Activated CD4-positive, CD25-positive, alpha-beta regulatory T cell (primary cell): ENCODE measurements at places on chromosomes 5 and 9.

- no peak for DNase-seq
Observed at GRCh38 chr9:111668026-111668573, 6.7 kb downstream of the GNG10 start.

GRCh38 chr5:122478741-122479442 lies 166.9 kb downstream of the SNCAIP start:
- DNase-seq = no peak

DNA sequence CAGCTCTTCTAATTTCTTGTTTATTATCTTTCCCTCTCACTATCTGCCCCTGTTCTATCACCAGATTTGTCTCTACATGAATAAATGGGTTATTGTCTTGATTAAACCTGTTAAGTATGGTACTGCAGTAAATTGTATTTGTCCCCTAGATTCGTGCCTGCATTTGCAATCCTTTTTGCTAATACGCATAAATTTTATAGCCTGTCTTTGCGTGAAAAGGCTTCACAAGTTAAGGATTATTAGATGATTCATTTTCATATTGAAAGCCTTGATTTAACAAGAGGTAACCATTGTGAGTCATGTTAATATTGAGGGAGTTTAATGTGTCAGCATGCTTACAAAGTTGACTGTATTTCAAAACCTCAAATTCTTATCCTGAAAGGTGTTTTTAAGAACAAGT lies 204.6 kb downstream of the PCSK1 start:
- no peak for DNase-seq

DNA sequence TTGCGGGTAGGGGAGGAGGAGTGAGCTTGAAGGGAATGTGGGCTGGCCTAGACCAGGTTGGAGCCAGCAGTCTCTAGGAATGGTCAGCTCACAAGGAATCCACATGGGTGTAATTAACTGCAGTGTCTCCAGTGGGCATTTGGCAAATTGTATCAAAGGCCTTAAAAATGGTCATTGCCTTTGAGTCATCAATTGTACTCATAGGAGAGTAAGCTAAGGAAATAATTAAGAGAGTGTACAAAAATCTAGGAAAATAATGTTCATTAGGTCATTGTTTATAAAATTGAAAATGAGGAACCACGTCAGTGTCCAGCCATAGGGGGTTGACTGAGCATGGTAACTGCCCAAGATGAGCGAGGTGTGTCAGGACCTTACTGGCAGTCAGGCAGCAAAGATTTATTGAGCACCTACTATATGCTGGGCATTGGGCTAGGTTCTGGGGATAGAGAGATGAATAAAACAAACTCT lies 29.8 kb upstream of the RPL26L1 start:
- no peak for DNase-seq

DNA sequence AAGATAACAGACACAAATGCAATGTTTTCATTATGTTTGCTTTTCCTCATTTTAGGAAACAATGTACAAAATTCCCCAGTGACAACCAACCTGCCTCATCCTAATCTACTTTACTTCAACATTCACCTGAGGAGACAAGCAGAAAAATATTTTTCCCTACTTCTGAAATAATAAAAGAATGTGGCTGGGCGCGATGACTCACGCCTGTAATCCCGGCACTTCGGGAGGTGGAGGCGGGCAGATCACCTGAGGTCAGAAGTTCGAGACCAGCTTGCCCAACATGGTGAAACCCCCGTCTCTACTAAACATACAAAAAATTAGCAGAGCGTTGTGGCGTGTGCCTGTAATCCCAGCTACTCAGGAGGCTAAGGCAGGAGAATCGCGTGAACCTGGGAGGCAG lies 36.9 kb downstream of the MYO10 start:
- no peak for DNase-seq

- DNase-seq = no peak
Observed at GRCh38 chr9:25804856-25805255, 126.6 kb upstream of the TUSC1 start.

GRCh38 chr5:13941468-13941867 lies 3.0 kb downstream of the DNAH5 start:
- DNase-seq = no peak

GRCh38 chr5:142754031-142754430 lies 16.1 kb upstream of the ARHGAP26 start:
- DNase-seq = no peak

DNA sequence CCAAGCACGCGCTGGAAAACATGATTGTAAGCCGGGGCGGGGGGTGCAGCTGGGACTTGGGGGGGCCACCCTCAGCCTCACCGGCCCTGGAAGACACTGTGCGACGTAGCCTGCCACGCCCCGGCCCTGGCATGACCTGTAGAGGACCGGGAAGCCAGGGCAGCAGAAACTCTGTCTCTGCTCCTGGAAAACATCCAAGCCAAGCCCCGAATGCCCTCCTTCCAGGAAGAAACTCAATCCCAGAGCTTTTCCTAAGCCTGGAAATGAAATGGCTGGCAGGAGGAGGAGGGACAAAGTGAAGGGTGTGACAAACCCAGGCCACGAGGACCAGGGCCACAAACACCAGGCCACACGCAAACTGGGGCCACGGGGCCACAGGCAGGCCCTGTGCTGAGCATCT lies 55.4 kb downstream of the KCNT1 start:
- no peak for DNase-seq

DNA sequence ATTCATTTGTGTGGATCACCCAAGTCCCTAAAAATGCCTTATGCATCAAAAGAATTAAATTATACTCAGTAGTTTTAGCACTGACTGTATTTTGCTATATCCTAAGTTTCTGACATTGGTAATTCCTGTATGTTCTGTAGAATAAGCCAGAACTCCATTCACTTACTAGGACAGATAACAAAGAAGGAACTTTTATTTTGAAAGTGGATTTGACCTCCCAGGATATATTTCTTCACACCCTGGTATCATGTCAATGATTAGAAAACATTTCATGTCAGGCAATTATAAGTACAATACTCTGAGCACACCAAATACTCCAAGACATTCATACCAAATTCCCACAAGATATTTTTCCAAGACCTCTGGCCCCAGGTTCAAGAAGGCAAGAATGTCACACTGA lies 28.7 kb upstream of the MYOT start:
- no peak for DNase-seq

DNA sequence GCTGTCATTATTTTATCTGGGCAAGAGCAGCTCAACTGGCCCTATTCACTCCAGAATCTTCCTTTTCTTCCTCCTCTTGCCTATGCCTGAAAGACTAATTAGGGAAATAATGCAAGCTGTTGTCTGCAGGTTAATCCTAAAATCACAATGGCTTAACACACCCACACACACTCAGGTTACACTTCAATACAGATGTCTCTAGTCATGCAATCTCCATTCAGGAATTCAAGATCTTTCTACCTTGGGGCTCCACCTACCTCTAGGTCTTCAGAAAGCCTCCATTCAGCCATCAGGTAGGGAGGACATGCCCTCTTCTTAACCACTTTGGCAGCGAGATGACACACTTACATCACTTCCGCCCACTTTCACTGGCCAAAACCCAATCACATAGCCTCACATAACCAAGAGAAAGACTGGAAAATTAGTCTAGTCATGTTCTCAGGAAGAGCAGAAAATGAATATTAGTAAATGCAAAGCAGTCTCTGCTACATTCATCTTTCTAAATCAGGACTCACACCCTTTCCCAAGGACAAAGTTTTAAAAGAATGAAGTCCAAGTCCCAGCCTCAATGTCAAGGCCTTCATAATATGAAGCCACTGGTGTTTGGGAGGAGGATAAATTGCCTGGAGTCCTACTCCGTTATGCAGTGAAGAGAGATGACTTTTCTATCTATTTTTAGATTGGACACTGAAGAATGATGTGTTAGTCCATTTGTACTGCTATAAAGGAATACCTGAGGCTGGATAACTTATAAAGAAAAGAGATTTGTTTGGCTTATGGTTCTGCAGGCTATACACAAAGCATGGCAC lies 428.1 kb downstream of the EFNA5 start:
- DNase-seq = no peak

- DNase-seq = no peak
Observed at GRCh38 chr9:129933185-129934040, 98.2 kb downstream of the USP20 start.

DNA sequence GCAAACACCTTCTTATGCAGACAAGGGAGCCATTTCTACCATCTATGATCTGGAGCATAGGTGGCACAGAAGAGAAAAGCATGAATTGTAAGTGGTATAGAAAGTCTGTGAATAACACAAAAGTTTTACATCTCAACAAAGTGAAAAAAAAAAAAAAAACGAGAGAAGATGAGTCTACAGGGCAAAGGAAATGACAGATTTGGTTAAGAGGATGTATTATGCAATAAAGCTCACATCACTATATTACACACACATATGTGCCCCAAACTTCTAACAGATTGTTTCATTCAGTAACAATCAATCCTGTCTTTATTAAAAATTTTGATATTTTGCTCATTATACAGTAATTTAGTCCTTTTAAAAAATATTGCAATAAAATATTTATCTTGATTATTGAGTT lies 49.8 kb downstream of the CERT1 start:
- DNase-seq = no peak

GRCh38 chr5:64612344-64612961 lies 77.8 kb upstream of the SHISAL2B start:
- DNase-seq = no peak

- DNase-seq = no peak
Observed at GRCh38 chr5:42581845-42582244, 158.6 kb downstream of the GHR start.

- DNase-seq = no peak
Observed at GRCh38 chr5:36950586-36951457, 74.3 kb downstream of the NIPBL start.

GRCh38 chr9:97373331-97373730 lies 38.6 kb upstream of the TDRD7 start:
- DNase-seq = no peak

DNA sequence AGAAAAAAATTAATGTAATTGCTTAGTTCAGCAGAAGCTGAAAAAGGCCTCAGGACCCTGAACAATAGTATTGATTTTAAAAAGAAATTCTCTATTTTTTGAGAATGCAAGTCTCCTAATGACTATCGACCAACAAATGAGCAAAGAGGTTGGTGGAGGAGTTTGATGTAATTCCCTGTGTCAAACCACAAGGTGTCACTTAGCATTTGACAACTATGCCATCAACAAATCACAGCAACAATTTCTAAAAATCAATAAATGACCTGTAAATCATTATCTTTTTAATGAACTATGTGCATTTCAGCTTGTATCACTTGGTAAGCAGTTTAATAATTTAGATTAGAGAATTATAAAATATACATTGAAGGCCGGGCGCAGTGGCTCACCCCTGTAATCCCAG lies 133.7 kb downstream of the PRELID2 start:
- DNase-seq = no peak

DNA sequence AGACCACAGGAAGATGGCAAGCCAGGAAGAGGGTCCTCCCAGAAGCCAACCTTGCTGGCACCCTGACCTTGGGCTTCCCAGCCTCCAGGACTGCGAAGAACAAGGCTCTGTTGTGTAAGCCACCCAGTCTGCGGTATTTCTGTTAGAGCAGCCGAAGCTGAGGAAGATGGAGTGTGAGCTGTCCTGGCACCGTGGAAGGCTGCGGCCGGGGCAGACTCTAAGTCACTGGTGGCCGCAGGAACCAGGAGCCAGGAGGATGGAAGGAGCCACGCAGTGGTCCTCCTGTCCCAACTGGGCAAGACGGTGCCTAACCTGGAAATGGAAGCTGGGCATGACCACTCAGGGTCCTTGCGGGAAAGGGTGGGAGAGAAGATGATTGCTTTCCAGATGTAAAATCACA lies 89.1 kb downstream of the ZNF354C start:
- no peak for DNase-seq

GRCh38 chr5:1752881-1753280 lies 46.8 kb downstream of the MRPL36 start:
- no peak for DNase-seq
